Osteocyte (in vitro differentiated cells): ENCODE measurements at places on chromosomes 12 and 14. TPM values are rescaled to one million over a fixed set of nuclear protein-coding genes. Genes with fewer than 3 reads are reported as not detected.
A peak's percentile ranks its signal among the peaks of the same experiment; 100 is the strongest.

EML1 gene
- 34.8 and 38.1 TPM in 2 replicates for total RNA-seq

DNA sequence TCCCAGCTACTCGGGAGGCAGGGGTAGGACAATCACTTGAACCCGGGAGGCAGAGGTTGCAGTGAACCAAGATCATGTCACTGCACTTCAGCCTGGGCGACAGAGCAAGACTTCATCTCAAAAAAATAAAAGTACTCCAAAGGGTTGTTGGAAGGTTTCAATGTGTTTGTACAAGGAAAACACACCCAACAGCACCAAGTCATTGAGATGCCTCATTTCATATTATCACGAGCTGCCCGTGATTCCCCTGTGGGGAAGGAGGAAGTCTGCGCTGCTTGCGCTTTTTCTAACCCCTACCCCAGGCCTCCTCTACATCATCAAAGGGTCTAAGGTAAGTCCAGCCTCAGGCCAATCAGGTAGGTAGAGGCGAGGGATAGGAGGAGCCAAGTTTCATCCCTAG, 73.6 kb downstream of the KDM2B start:
- H3K36me3 ChIP-seq: peaks cover 11% of the 10 kb centered on the region
- no peak for DNase-seq
- H3K4me3 ChIP-seq: no peak overlapping the region
- no peaks in the 10 kb centered on the region for H3K27me3 ChIP-seq

RNASE3 gene
- not detected in 2 replicates for total RNA-seq

- H3K36me3 ChIP-seq: peaks cover 15% of the 10 kb centered on the region
- DNase-seq: no peak
- no peaks in the 10 kb centered on the region for H3K27me3 ChIP-seq
- H3K4me1 ChIP-seq: peaks cover 44% of the 10 kb centered on the region
- peak overlapping the region; percentile 85 for H3K4me3 ChIP-seq
- H3K27ac ChIP-seq: no peak overlapping the region
These were observed 1.2 kb downstream of the COA8 start for GRCh38 chr14:103563844-103564505.

TAS2R7 gene
- total RNA-seq: not detected in 2 replicates

DNA sequence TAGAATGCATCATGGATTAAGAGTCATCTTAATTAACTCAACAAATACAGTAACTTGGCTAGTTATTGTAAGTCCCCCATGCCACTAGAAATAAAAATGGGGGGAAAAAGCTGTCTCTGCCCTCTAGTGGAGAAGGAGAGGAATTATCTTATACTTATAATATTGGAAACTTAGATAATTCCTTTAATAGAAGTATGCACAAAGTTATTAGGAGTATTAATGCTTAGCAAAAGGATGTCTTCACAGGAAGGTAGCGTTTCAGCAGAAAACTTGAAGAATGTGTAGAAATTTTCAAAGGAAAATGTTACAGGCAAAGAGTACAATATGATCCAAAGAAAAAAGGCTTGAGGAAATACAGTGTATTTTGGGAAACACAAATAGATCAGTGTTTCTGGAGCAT, 19.8 kb downstream of the OR5AU1 start:
- no peaks in the 10 kb centered on the region for H3K36me3 ChIP-seq
- DNase-seq: no peak
- H3K27ac ChIP-seq: no peak overlapping the region

- H3K4me1 ChIP-seq: no peaks in the 10 kb centered on the region
- H3K27ac ChIP-seq: no peak overlapping the region
- no peak overlapping the region for H3K4me3 ChIP-seq
- H3K36me3 ChIP-seq: no peaks in the 10 kb centered on the region
- peaks cover 3% of the 10 kb centered on the region for H3K27me3 ChIP-seq
These were observed 448.1 kb upstream of the DCN start for GRCh38 chr12:91630596-91631293.

DNA sequence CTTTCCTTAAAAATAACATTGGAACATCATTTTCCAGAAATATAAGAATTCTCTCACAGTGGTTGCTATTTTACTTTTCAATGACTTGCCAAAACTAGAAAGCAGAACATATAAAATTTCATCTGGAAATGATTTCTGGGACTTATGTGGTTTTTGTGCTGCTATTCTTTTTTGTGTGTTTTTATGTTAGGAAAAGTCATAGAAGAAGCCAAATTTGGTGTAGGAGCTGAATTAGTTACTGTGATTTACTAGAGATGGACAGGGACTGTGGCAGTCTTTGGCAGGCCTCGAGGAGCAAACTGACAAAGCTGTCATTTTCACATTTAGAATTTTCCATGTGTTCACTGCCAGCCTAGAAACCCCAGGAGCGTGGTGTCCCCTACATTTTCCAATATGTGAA, 38.3 kb upstream of the LDHB start:
- H3K4me1 ChIP-seq: peaks cover 48% of the 10 kb centered on the region
- no peaks in the 10 kb centered on the region for H3K36me3 ChIP-seq
- DNase-seq: no peak
- peaks cover 2% of the 10 kb centered on the region for H3K27me3 ChIP-seq
- H3K4me3 ChIP-seq: no peak overlapping the region

DNA sequence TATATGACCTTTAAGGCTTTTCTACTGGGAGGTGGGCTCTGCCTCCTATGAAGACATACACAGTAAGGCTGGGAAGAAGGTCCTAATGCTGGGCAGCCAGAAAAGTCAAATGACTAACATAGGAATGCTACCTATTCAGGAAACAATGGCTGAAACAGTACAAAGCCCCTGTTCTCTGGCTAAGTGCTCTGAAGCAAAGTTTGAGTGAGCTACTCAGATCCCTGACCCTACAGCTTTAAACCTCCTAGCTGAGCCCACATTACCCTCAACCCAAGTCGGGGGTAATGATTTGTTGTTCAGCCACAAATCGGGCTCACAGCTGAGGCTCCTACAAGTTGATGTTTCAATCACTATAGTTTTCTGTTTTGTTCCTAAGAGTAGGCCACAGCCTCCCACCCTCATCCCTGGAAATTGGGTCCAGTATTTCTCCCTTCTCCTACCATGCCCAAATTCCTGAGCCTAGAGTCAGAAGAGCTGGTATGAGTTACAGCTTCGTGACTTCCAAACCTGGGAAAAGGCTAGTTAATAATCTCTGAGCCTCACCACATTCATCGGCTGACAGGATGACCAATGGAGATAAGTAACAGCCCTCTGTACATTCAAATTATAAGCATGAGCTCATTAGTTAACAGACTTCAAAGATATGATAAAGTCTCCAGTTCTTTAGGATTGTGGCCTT, 46.5 kb downstream of the BTBD7 start:
- H3K4me3 ChIP-seq: no peak overlapping the region
- no peaks in the 10 kb centered on the region for H3K27me3 ChIP-seq
- no peak for DNase-seq
- H3K27ac ChIP-seq: no peak overlapping the region

GRCh38 chr12:113462117-113462774, 9.4 kb downstream of the LHX5 start:
- no peak overlapping the region for H3K4me3 ChIP-seq
- H3K27ac ChIP-seq: no peak overlapping the region
- peaks cover 62% of the 10 kb centered on the region for H3K27me3 ChIP-seq
- H3K36me3 ChIP-seq: no peaks in the 10 kb centered on the region
- H3K4me1 ChIP-seq: peaks cover 11% of the 10 kb centered on the region
- DNase-seq: no peak

- no peaks in the 10 kb centered on the region for H3K27me3 ChIP-seq
- no peak overlapping the region for H3K4me3 ChIP-seq
- peaks cover 48% of the 10 kb centered on the region for H3K4me1 ChIP-seq
- H3K36me3 ChIP-seq: no peaks in the 10 kb centered on the region
- no peak for DNase-seq
These were observed 21.8 kb upstream of the PCNX1 start for GRCh38 chr14:70885343-70886022.

DNA sequence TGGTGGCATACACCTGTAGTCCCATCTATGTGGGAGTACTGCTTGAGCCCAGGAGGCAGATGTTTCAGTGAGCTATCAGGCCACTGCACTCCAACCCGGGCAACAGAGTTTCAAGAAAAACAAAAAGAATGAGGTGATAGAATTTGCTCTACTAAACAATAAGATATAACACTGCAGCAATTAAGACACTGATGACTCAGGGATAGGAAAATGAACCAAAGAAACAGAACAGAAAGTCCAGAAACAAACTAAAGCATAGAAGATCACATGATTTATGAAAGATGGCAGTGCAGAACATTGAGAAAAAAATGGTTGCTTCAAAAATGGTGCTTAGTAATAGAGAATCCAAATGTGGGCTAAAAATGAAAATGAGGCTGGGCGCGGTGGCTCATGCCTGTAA, 65.2 kb upstream of the AP4S1 start:
- DNase-seq: no peak
- H3K36me3 ChIP-seq: peaks cover 4% of the 10 kb centered on the region
- H3K27ac ChIP-seq: peak overlapping the region; percentile 1
- H3K27me3 ChIP-seq: no peaks in the 10 kb centered on the region

DNA sequence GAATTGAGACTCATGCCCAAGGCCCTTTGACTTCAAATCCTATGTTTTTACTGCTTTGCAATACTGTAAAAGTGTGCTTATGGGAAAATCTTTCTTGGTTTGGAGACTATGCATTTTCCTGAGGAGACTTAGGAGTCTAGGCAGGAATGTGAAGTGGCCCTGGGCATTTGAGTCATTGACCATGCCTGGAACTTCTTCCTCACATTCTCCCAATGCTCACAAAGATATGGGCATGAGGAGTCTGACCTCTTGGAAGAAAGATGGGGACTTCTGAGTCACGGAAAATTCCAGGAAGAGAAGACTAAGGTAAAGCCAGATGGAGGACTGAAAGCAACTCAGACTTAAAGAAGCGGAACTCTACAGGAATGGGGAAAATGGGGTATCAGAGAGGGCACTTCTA, 38.2 kb upstream of the ZNF641 start:
- H3K36me3 ChIP-seq: no peaks in the 10 kb centered on the region
- H3K4me3 ChIP-seq: no peak overlapping the region
- H3K4me1 ChIP-seq: no peaks in the 10 kb centered on the region
- no peak overlapping the region for H3K27ac ChIP-seq
- DNase-seq: no peak

GRCh38 chr14:76820700-76821099, 5.5 kb upstream of the LRRC74A start:
- peaks cover 23% of the 10 kb centered on the region for H3K27me3 ChIP-seq
- H3K27ac ChIP-seq: no peak overlapping the region
- DNase-seq: no peak
- no peak overlapping the region for H3K4me3 ChIP-seq
- no peaks in the 10 kb centered on the region for H3K36me3 ChIP-seq
- no peaks in the 10 kb centered on the region for H3K4me1 ChIP-seq

- no peak overlapping the region for H3K27ac ChIP-seq
- no peak overlapping the region for H3K4me3 ChIP-seq
- DNase-seq: no peak
- no peaks in the 10 kb centered on the region for H3K27me3 ChIP-seq
- H3K4me1 ChIP-seq: peaks cover 27% of the 10 kb centered on the region
These were observed 13.8 kb downstream of the BAG5 start for GRCh38 chr14:103548463-103549351.

- no peak for DNase-seq
- H3K27me3 ChIP-seq: peaks cover 22% of the 10 kb centered on the region
- no peaks in the 10 kb centered on the region for H3K36me3 ChIP-seq
- H3K4me3 ChIP-seq: no peak overlapping the region
These were observed 61.4 kb upstream of the CMKLR1 start for GRCh38 chr12:108400481-108400880.

WDR89 gene
- 8.8 and 9.2 TPM in 2 replicates for total RNA-seq

RTL1 gene
- total RNA-seq: not detected in 2 replicates

GRCh38 chr12:16581416-16581815, 24.5 kb downstream of the LMO3 start:
- no peak overlapping the region for H3K4me3 ChIP-seq
- no peak for DNase-seq
- no peaks in the 10 kb centered on the region for H3K36me3 ChIP-seq
- H3K4me1 ChIP-seq: no peaks in the 10 kb centered on the region
- no peaks in the 10 kb centered on the region for H3K27me3 ChIP-seq

DNA sequence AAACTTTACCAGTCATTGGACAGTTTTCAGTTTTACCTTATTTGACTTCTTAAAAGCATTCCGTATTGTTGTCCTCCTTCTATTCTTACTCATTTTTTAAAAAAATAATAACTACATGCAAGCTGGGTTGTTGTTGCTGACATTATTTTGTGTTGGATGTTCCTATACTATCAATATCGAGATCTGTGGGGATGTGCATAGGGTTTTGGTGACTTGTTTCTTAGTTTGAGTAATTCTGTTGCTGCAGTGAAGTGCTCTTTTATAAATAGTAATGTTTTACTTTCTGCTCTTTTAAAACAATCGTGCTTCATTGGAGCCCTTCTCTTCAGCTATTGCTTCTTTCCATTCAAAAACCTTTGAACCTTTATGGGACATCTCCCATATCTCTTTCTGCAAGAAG, 79.4 kb downstream of the METTL25 start:
- H3K4me1 ChIP-seq: peaks cover 35% of the 10 kb centered on the region
- no peak overlapping the region for H3K4me3 ChIP-seq
- H3K27me3 ChIP-seq: no peaks in the 10 kb centered on the region

- H3K27me3 ChIP-seq: no peaks in the 10 kb centered on the region
- peak within 1 kb of the TSS; percentile 85 for H3K4me3 ChIP-seq
- peak within 1 kb of the TSS; percentile 99 for H3K27ac ChIP-seq
- H3K4me1 ChIP-seq: peaks cover 40% of the 10 kb centered on the region
- DNase-seq: peak; percentile 99
These were observed at the start of gene CHMP4A for GRCh38 chr14:24212924-24213865. CHMP4A (minus strand) TSS chr14:24213488; CDS start chr14:24213439, 49 bp downstream.

OR4N2 gene
- not detected in 2 replicates for total RNA-seq

DNA sequence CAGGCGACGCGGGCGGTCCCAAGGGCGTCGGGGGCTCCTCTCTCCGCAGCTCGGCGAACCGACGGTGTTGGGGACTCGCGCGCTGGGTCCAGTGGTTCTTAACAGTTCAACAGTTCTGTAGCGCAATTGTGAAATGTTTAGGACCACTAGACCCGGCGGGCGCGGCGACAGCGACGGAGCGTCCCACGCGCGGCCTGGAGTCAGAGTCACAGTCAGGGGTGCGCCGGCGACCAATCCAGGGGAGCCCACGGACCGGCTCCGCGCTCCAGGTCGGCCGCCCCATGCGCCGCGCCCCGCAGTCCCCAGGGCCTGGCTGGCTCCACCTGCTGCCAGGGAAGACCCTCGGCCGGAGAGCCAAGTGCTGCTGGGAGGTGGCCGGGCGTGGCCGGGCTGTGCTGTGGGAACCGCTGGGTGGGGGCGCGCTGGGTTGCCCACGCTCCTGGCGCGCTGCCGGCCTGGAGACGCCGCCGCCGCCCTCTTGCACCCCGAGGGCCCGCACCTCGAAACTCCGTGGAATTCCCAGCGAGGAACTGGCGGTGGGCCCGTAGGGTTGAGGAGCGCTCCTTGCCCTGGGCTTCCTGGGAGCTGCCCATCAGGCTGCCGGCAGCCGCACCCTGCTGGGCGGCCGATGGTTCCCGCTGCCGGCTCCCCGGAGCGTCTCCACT, 20.9 kb upstream of the KIF26A start:
- peaks cover 22% of the 10 kb centered on the region for H3K27me3 ChIP-seq
- no peaks in the 10 kb centered on the region for H3K4me1 ChIP-seq
- no peak for DNase-seq
- no peaks in the 10 kb centered on the region for H3K36me3 ChIP-seq
- H3K27ac ChIP-seq: no peak overlapping the region
- H3K4me3 ChIP-seq: no peak overlapping the region

ARHGAP9 gene
- total RNA-seq: 1.5 and 2.1 TPM in 2 replicates

- no peaks in the 10 kb centered on the region for H3K27me3 ChIP-seq
- no peak overlapping the region for H3K4me3 ChIP-seq
- H3K4me1 ChIP-seq: peaks cover 2% of the 10 kb centered on the region
- H3K36me3 ChIP-seq: no peaks in the 10 kb centered on the region
- DNase-seq: no peak
- H3K27ac ChIP-seq: no peak overlapping the region
These were observed 47.9 kb downstream of the NTF3 start for GRCh38 chr12:5479761-5480160.
